ENCODE measurements at places on chromosomes 2 and 18.

DNA sequence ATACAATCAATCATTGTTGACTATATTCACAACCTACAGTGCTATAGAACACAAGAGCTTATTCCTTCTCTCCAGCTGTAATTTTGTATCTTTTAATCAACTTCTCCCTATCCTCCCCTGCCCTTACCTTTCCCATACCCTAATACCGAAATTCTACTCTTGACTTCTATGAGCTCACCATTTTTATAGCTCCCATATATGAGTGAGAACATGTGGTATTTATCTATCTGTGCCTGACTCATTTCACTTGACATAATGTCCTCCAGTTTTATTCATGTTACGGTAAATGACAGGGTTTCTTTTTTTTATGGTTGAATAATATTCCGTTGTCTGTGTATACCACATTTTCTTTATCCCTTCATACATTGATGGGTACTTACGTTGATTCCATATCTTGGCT lies 2.6 kb downstream of the MROH2A start:
- DNase-seq: no peak

DNA sequence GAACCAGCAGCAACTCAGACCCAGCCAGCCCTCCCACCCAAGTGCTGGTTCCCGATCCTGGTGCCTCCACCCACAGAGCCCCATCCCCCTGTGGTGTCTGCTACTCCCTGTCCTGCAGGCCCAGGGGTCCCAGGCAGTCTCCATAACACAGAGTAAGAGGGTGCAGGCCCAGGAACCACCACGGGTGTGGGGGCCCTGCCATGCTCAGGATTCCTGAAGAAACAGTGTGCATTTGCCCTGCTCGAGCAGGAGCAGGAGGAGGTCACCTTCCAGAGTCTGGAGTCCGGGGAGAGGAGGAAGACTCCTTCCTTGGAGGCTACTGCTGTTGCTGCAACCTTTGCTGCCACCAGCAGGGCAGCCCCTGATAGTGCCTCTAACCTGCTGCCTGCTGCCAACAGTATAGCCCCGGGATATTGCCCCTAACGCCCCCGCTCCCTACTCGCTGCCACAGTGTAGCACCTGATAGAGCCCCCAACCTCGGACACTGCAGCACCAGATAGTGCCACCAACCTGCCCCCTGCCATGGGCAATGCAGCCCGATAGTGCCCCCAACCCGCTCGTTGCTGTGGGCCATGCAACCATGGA lies 46.8 kb upstream of the ANKRD62 start:
- no peak for DNase-seq

GRCh38 chr2:119015845-119016244 lies 73.9 kb downstream of the MARCO start:
- no peak for DNase-seq

DNA sequence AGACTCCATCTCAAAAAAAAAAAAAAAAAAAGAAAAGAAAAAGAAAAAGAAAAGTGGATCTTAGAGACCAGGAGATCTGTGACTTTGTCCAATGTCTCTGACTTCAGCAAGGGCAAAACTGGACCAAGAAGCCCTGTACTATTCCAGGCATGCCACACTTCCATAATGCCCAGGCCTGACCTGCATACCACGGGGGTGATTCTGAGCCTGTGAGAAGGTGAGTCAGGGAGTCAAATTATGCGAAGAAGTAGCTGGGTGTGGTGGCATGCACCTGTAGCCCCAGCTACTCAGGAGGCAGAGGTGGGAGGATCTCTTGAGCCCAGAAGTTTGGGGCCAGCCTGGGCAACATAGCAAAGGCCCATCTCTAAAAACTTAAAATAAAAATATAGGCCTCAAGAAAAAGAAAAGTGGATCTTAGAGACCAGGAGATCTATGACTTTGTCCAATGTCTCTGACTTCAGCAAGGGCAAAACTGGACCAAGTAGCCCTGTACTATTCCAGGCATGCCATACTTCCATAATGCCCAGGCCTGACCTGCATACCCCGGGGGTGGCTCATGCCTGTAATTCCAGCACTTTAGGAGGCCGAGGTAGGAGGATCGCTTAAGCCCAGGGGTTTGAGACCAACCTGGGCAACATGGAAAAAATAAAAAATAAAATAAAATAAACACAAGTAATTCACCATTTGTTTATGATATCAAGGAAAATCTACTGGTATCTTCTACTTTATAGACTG lies 12.2 kb upstream of the PUM2 start:
- DNase-seq: no peak

DNA sequence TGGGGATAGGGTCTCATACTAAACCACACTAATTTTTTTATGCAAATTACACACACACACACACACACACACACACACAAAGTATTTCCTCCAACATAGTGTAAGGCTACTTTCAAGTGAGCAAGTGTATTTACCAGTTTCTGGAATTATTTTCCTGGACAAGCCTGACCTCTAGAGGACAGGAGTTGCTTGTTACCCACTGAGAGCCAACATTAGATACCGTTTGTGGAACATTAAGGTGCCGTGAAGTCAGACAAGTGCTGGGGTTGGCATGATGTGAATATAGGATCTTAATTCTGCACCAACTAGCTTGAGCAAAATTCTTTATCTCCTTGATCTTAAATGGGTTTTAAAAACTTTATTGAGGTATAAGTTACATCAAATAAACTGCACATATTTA lies 39.3 kb upstream of the SERPINB2 start:
- DNase-seq: no peak

DNA sequence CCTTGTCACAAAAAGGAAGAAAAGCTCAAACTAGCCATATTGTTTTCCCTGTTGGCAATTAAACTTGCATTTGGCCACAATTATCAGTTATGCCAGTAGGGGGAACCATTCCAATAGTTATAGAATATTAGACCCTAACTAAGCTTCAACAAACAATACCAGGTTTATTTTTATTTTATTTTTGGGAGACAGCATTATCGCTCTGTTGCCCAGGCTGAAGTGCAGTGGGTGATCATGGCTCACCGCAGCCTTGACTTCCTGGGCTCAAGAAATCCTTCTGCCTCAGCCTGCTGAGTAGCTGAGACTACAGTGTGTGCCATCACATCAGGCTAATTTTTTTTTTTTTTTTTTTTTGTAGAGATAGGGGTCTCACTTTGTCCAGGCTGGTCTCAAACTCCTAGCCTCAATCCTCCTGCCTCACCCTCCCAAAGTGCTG lies 102.1 kb downstream of the ATAD2B start:
- no peak for DNase-seq

Measured in stimulated activated CD4-positive, alpha-beta T cell treated with anti-CD3 and anti-CD28 coated beads, Interleukin-1b, Interleukin-23, amount 100 ng/mL, for 24 hours (primary cell).